ENCODE measurements at places on chromosomes 1 and 21.

- DNase-seq, result peak; percentile 65
These were observed 35.9 kb downstream of the ITPKB start for GRCh38 chr1:226702957-226703831.

DNA sequence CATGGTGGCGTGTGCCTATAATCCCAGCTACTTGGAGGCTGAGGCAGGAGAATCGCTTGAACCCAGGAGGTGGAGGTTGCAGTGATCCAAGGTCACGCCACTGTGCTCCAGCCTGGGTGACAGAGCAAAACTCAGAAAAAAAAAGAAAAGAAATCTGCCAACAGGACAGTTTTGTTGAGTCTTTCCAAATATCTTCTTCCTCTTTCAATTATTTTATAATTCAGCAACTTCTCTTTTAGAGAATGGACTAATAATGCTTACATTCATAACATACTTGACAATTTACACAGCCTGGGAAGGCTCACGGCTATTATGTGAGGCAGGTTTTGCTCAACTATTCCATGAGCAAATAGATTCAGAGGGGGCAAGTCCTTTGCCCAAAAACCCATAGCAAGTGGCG lies 18.1 kb downstream of the CNR2 start:
- no peak for DNase-seq

DNA sequence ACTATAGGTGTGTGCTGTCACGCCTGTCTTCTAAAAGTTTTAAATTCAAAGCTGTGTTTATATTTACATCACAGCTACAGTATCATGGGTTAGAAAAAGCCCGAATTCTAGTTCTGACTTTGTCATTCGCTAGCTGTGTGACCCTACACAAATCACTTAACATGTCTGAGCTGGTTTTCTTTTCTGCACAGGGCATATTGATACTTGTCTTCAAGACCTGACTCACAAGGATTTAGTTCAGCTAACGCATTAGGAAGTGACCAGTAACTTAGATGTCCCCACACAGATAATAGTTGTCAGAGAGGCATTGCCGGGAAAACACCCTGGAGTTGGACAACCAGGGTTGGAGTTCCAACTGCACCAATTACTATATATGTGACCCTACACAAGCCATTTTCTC lies 25.9 kb downstream of the GIPC2 start:
- DNase-seq, result no peak

DNA sequence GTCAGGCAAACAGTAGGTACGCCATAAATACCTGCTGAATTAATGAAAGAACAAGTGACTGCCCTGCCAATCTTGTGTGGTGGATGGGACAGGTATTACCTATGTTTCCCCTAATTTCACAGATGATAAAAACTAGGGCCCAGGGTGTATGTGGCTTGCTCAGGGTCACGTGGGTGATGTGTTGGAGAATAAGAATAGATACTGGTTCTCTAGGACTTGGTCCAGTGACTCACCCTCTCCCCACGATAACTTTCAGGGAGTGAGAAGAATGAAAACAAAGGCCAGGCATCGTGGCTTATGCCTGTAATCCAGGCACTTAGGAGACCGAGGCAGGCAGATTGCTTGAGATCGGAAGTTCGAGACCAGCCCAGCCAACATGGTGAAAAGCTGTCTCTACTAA lies 26.7 kb downstream of the SLC26A9 start:
- no peak for DNase-seq

All from activated CD8-positive, alpha-beta memory T cell treated with anti-CD3 and anti-CD28 coated beads for 4 hours (primary cell).